Transverse colon (tissue), 4 donors: ENCODE measurements at places on chromosomes 13 and 19.

DNA sequence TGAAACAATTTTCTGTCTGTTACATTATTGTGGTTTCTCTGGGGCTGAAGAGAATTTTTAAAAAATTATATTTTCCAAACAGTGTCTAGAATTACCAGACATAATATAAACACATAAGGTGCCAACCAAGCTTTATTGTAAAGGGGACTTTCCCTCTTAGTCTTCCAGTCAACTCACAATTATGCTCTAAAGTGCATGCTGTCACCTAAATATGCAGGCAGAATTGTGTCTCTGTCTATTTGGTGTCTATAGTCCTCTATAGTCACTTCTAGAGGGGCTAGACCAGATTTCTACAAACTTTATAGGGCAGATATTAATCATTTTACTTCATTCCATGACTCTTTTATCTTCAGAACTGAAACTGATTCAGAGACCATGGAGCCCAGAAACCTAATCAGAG is 12.8 kb downstream of the ZNF254 start:
- DNase-seq, result no peak

- no peak for DNase-seq
Measured at GRCh38 chr13:39039041-39039440, 785 bp downstream of the NHLRC3 start.

GRCh38 chr19:9008667-9009066 is 1.5 kb downstream of the MUC16 start:
- no peak for DNase-seq

- DNase-seq, result no peak
Measured at GRCh38 chr19:19597809-19598306, 20.6 kb downstream of the PBX4 start.

- no peak for DNase-seq
Measured at GRCh38 chr19:41895745-41896580, 13.0 kb downstream of the ARHGEF1 start.

DNA sequence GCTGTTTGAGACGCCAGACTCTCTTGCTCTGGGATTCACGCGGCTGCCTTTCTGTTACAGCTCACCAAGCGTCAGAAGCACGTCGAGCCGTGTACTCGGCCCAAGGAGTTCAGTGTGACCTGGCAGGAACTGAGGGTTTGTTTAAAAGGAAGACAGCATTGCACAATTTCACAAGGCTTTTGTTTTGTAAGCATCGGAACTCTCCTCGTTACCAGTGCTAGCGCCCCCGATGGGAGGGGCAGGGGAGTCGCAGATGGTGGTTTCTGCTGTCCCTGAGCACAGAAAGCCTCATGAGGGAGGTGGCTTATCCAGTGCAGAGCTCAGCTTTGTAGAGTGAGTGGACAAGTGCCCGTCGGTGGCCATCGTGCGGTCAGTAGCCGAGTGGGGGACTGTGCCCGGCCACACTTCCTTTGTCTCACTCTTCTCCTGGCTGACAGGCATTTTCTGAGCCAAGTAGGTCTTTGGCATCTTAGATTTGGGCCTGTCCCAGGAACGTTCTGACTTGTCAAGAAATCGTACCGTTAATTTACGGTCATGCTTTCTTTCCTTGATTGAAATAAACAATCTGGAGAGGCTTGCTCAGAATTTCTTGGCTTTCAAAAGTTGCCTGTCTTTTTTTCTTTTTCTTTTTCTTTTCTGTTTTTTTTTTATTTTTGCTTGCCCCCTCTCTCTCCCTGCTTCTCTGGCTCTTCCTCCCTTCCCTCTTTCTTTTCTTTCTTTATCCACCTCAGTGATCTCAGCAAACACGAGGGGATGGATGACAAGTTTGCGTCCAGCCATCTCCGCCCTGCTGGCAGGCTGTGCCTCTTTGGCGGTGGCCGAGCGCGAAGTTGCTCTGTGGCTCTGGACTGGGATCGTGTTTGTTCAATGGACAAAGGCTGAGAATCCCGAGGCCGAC is 7.7 kb downstream of the KDM4B start:
- DNase-seq, result peak; percentile 66

DNA sequence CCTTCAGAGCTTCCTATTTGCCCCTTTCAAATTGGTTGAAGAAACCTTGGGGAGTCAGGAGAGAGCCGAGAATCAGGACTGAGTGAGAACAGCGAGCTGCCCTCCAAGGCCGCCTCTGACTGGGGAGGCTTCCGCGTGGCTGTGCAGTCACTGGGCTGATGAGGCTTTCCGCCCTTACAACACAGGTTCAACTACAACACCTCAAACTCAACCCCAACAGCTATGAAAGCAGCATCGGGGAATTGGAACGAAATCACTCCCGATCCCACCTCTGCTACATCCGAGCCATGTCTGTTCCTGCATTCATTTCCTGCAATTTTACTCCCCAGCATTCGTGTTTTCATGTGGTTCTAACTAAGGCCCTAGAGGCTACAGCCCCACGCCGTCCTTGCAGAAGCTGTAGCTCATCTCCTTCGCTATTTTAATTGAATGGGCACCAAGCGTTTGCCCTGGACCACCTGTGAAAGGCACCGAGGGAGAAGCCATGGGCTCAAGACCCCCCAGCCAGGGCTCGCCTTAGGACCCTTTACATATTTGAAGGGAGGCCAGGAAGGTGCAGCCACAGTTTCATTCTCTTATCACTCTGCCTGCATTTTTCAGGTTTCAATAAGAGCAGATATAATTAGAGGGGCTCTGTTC is 12.3 kb upstream of the RASA3 start:
- peak; percentile 6 for DNase-seq

GRCh38 chr13:23749288-23749873 is 139.8 kb downstream of the MIPEP start:
- no peak for DNase-seq

GRCh38 chr19:20321139-20321763 is 154.2 kb downstream of the ZNF486 start:
- DNase-seq, result no peak

GRCh38 chr13:54187461-54187860 is 1158.8 kb downstream of the OLFM4 start:
- DNase-seq, result no peak

GRCh38 chr19:44930088-44930487 is 11.9 kb upstream of the APOC4 start:
- DNase-seq, result no peak

- DNase-seq, result no peak
Measured at GRCh38 chr13:112248406-112248760, 127.8 kb upstream of the SPACA7 start.

DNA sequence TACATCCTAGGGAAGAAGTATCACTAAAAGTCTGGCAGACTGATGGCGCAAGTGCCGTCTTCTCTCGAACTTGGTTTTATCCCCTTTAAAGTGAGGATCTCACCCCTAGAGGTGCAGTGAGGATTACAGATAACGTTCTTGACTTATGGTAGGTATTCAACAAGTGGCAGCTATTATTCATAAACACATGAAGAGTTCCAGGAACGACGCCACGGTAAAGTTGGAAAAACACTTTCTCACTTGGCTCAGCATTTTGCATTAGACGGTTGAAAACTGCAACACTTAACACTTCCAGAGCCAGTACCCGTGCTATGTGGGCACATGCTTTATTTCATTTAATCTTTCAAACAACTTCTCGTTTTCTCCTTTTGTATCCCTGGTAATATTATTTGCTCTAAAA is 8.7 kb downstream of the PROZ start:
- DNase-seq, result no peak

DNA sequence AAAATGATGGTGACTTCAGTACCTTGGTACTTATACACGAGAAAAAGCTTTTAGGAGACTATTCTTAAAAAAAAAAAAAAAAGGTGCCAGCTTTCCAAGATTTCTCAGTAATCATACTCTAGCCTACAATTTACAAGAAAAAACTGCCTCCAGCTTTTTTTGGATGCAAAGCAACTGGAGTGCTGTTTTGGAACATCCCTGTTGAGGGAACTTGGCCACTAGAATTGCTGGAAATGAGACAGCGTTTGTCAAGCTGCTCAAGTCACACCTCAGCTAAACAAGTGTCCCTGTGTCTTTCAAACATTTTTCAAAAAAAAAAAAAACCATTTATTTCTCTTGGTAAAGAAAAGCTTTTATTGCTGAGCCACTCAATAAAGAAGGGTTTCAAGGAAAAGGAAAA is 413.1 kb upstream of the ARGLU1 start:
- no peak for DNase-seq

GRCh38 chr19:23969630-23970029 is 54.9 kb downstream of the ZNF726 start:
- no peak for DNase-seq

GRCh38 chr13:95239283-95239682 is 62.0 kb downstream of the ABCC4 start:
- DNase-seq, result no peak

DNA sequence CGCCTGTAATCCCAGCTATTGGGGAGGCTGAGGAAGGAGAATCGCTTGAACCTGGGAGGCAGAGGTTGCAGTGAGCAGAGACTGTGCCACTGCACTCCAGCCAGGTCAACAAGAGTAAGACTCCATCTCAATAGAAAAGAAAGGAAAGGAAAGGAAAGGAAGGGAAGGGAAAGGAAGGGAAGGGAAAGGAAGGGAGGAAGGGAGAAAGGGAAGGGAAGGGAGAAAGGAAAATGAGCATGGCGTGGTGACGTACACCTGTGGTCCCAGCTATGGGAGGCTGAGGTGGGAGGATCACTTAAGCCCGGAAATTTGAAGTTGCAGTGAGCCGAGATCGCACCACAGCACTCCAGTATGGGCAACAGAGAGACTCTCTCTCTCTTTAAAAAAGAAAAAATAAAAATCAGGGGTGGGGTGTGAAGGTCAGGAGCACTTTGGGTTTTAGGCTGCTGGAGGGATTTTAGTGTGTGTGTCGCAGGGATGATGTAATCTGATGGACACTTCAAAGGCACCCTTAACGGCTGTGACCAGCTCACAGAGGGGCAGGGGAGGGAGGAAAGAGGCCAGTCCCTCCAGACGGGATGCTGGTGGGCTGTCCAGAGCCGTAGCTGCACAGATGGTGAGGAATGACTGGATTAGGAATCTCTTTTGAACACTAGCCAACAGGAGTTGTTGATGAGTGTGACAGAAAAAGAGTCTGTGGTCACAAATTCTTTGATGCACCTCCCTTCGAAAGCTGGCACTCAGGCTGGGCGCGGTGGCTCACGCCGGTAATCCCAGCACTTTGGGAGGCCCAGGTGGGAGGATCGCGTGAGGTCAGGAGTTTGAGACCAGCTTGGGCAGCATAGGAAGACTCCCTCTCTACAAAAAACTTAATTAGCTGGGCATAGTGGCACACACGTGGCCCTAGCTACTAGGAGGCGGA is 27.6 kb downstream of the TMPRSS9 start:
- no peak for DNase-seq

GRCh38 chr19:30666301-30666803 is 294.2 kb downstream of the ZNF536 start:
- peak; percentile 46 for DNase-seq

DNA sequence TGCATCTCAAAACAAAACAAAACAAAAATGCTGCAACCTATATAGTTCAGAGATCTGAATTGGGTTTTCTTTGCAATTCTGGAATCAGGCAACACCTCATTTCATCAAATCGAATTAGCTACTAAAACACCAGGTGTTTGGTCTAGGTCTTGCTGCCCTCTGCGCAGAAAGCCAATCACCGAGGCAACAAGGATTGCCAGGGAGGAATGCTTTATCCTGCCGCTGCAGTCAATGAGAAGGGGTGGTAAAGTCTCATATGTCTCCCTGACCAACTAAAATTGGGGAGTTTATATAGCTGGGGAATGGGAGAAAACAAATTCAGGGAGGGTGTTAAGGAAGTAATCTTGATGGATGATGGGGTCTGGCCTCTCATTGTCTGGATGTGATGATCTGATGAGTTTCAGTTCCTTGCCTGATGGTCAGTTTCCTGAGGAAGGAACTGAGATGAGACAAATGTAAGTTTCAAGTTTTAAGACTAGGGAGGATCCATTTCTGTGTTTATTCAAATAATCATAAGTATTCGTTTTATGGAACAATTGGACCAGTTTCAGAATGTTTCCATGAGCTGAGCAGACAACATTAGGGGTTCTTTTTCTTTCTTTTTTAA is 5.0 kb upstream of the YJU2 start:
- no peak for DNase-seq

GRCh38 chr13:91303031-91303430 is 44.5 kb upstream of the MIR17HG start:
- DNase-seq, result no peak

GRCh38 chr13:110316196-110316595 is 9.1 kb downstream of the COL4A2 start:
- no peak for DNase-seq
